ENCODE measurements at places on chromosomes 6 and 20.

DNA sequence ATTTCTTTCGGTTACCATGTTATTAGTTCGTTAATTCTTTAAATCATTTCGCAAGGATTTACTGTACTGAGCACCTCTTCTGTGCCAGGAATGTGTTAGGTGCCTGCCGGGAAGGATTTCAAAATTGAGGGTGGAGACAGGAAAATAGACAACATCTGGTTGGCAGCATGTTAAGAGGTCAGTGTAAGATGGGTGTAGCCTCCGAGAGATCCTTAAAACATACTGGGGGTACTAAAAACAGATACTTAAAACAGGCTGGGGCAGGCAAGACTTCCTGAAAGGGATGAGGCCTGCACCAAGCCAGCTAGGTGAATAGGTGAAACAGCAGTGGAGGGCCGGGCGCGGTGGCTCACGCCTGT is 178.0 kb upstream of the SGK1 start:
- no peak for DNase-seq

DNA sequence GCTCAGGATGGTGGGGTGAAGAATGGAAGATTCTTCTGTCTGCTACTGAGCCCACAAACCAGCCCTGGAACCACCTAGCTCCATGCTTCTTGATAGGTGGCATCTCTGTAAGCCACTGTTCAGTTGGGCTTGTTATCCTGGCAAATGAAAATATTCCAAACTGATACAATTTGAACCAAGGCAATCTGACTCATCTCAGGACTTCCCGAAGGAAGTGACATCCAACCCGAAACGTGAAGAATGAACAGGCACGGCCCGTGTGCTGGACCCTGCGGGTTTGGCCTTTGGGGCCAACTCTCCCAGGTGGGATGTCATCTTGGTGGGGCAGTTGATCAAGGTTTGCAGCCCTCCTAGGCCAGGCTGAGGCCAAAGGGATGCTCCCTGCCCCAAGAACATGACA is 160.3 kb downstream of the PREX1 start:
- DNase-seq: peak; percentile 67

DNA sequence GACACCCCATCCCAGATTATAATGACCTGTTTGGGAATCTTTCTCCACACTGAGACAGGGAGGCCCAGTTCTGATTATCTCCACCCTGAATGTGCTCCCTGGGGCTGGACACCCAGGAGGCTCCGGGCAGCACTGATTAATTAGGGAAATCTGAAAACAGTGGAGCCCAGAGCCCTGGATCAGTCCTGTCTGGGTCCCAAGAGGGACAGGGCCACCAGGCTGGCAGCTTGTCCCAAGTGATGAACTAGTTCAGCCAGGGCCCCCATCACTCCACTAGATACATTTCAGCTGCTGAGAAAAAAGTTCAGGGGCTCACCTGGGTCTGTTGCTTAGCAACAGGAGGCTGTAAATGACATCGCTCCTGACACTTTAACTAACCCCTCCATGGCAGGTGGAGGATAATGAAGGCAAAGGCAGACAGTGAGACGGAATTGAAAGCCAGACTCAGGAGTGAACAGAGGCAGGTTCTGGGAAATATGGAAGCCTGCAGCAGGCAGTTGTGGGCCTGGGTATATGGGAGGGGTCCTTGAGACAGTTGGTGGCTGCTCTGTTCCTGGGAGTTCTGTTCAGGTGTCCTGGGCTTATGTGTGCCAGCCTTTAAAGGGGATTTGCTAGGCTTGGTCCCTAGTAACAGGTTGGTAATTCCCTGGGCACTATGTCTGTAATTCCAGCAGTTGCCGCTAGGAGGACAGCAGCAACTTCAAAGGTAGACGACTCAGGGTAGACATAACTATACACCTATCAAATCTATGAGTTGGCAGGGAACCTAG is 78.3 kb upstream of the CTNNBL1 start:
- peak; percentile 4 for DNase-seq

GRCh38 chr6:169624785-169625184 is 77.0 kb downstream of the WDR27 start:
- no peak for DNase-seq

- DNase-seq: no peak
These were observed 67.0 kb downstream of the ABHD12 start for GRCh38 chr20:25323496-25324246.

DNA sequence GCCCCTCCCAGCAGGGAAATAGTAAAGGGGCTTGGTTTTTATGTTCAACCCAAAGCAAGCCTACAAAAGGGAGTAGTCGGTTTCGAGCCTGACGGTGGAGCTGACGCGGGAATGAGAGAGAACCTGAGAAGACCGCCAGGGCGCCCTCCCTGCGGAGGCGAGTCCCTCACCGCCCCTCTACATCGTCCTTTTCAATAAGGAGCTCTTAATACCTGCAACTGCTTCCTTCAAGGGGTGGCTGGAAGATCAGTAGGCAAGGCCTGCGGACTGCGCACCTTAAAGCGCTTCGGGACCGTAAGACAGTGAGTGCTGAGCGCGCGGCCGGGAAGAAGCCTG is 709 bp upstream of the ZNF76 start:
- DNase-seq: peak; percentile 69

GRCh38 chr6:6875818-6876470 is 231.8 kb upstream of the RREB1 start:
- no peak for DNase-seq

- peak; percentile 3 for DNase-seq
These were observed 260.3 kb upstream of the FAM83B start for GRCh38 chr6:54586251-54586650.

- no peak for DNase-seq
These were observed 108.8 kb upstream of the HEY2 start for GRCh38 chr6:125640441-125641150.

DNA sequence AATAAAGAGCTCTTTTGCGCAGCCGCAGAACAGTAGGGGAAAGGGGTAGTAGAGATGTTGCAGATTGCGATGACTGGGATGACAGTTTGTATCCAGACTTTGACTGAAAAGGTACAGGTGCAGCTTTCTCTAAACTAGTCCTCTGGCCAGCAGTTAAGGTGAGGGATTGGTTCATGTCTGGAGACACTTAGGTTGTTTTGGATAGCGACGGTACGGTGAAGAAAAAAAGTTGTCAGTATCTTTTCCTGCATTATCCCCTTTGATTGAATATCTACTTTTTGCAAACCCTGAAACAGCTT is 537 bp downstream of the PRR3 start:
- DNase-seq: no peak

DNA sequence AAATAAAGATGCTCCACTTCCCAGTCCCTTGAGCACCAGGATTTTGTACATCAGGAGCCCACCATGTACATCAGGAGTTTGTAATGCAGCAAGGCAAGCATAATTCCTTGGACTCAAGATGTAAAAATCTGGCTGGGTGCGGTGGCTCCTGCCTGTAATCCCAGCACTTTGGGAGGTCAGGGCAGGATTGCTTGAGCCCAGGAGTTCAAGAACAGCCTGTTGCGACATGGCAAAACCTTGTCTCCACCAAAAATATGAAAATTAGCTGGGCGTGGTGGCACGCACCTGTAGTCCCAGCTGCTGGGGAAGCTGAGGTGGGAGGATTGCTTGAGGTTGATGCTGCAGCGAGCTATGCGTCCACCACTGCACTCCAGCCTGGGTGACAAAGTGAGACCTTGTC is 16.1 kb upstream of the MAP1LC3A start:
- DNase-seq: no peak

DNA sequence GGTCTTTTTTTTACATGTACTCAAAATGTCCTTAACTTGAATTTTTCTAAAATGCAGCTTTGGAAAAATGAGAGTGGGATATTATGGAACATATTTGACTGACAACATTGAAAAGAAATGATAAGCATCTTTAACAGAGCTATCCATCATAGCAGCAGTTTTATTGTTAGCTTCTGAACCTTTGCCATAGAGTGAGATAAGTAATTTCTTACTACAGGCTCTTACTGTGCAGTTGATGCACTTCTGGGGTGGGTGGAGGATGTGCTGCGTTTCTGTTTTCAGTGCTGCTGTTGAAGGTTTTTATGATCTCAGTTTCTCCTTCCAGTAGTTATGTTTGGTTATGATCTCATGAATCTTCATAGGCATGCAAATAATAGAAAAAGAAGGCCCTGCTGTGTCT is 267.0 kb downstream of the TMEM242 start:
- no peak for DNase-seq

GRCh38 chr6:57275384-57275783 is 42.0 kb upstream of the PRIM2 start:
- DNase-seq: no peak

DNA sequence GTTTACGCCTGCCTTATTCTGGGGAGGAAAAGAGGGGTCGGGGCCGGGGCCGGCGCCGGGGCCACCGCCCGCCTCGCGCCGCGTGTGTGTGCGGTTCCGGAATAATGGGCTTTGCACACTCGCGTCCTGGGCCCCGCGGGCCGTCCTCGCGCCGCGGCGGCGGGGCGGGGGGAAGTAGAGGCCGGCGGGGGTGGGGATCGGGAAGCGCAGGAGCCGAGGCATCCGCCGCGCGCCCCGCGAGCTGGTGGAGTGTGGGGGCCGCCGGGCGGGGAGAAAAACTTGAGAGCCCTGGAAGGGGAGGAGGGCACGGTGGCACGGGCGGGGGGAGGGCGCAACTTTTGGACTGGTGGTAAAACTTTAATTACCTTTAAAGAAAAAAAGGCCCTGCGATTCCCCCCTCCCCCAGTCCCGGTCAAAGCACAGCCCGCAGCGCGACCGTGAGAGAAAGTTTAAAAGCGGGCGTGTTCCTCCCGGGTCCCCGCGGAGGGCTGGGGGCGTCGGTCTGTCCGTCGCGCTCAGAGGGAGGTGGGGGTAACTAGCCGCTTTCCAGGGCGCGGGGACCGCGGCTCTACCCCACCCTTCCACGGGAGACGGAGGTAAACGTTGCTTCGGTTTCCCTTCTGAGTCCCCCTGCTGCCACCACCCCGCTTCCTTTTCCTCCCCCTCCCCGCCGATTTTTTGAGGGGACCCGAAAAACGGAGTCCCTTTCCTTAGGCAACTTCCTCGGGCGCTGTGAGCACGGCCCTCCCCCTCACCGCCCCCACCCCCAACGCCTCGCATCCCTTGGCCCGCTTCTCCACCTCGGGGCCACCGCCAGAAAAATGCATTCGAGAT is 1.9 kb downstream of the L3MBTL3 start:
- DNase-seq: peak; percentile 46

GRCh38 chr20:42741906-42742305 is 447.8 kb downstream of the PTPRT start:
- no peak for DNase-seq

- DNase-seq: no peak
These were observed 7.7 kb upstream of the ASXL1 start for GRCh38 chr20:32350421-32350820.

DNA sequence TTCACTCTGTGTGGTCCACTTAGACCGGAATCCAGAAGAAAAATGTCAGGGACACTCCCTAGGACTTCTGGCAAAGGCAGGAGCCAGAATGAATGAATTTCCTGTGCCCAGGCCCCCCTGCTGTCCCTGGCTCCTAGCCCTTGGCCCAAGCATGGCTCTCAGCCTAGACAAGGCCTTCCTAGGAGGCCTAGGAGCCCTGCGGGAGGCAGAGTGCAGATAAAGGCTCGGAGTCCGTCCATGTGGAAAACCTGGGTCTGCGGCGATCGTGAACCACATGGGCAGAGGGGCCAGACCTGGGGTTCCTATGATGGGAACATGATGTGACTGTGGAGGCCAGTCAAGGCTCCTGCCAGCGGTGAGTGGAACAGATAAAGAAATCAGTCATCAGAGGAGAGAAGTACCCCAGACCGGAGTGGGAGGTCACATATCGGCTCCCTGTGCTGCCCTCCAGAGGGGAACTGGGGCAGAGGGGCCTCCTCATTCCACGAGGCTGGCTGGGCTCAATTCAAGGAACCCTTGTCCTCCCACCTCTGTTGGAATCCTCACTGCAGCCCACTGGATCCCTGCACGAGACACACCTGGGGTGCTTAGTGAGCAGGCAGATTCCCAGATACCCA is 5.9 kb upstream of the VSTM2L start:
- no peak for DNase-seq

- DNase-seq: no peak
These were observed 4.4 kb downstream of the PCIF1 start for GRCh38 chr20:45938727-45939438.

- DNase-seq: no peak
These were observed 244.3 kb upstream of the CHD6 start for GRCh38 chr20:41862476-41862875.

DNA sequence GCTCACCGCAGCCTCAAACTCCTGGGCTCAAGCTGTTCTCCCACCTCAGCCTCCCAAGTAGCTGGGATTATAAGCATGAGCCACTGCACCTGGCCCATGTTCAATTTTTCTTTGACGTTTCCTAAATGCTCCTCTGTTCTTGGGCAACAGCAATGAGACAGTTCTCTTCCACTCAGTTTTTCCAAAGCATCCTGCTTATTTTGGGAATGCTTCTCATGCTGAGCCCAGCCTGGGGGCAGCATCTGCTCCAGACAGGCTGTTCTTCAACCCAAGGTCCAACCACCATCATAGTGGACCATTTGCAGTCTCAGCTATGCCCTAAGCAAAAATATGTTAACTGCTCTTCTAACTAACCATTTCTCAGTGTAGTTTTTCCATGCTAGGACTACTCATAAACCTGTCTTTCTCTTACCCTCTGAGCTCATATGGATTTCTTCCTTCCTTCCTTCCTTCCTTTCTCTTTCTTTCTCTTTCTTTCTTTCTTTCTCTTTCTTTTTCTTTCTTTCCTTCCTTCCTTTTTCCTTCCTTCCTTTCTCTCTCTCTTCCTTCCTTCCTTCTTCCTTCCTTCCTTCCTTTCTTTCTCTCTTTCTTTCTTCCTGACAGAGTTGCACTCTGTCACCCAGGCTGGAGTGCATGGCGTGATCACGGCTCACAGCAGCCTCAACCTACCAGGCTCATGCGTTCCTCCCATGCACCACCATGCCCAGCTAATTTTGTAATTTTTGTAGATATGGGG is 48.4 kb downstream of the GCNT2 start:
- DNase-seq: no peak

DNA sequence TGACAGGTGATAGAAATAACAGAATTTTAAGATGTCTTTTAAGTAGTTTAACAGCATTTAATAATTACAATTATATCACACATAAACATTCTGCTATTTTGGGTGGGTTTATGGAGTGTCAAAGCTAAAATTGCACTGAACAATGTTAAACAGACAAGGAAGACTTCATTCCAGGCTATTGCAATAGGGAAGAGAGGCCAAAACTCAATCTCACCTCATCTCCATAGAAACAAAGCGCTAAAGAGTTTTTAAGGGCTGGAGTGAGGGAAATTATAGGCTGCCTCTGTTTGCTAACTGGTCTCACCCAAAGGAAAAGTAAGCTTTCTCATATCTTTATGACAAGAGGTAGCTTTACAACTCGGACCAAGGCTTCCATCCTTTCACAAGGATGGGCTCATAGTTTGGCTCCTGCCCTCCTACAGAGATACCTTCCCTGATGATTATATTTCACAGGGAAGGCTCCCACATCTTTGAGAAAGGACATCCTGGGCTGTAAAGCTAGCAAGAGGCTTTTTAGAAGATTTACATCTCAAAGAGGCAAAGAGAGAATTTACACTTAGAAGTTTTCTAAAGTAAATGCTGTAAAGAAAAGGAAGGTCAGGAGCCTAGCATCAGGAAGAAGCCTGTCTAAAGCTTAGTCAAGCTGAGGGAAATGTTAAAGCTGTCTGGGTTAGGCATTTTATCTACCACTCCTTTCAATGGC is 350.2 kb upstream of the IMPG1 start:
- DNase-seq: no peak

Measured in dermis blood vessel endothelial cell (primary cell).